Effector memory CD4-positive, alpha-beta T cell (primary cell): ENCODE measurements at places on chromosomes 5 and 9.

GRCh38 chr5:147446523-147446922 is 63.3 kb downstream of the DPYSL3 start:
- no peak for DNase-seq
- H3K4me3 ChIP-seq, result no peak overlapping the region
- peaks cover 5% of the 10 kb centered on the region for H3K27me3 ChIP-seq
- H3K36me3 ChIP-seq, result no peaks in the 10 kb centered on the region
- no peaks in the 10 kb centered on the region for H3K4me1 ChIP-seq
- no peak overlapping the region for H3K27ac ChIP-seq

DNA sequence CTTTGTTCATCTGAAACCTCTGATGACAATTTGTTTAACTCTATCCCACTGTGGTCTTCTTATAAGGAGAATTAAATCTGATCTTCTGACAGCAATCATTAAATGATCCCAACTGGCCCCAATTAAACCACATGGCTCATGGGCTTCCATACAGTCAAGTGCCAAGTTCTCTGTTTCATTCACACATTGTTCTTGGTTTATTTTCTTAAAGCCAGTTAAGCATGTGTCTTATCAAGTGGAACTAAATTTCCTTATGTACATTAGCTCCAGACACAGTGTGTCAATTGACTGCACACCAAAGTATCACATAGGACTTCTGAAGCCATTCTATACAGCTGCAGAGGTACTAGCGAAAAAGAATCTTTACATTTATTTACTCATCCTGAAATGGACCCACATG is 51.2 kb downstream of the MEF2C start:
- H3K4me3 ChIP-seq, result no peak overlapping the region
- no peaks in the 10 kb centered on the region for H3K27me3 ChIP-seq
- H3K4me1 ChIP-seq, result no peaks in the 10 kb centered on the region
- no peaks in the 10 kb centered on the region for H3K36me3 ChIP-seq
- no peak for DNase-seq

DNA sequence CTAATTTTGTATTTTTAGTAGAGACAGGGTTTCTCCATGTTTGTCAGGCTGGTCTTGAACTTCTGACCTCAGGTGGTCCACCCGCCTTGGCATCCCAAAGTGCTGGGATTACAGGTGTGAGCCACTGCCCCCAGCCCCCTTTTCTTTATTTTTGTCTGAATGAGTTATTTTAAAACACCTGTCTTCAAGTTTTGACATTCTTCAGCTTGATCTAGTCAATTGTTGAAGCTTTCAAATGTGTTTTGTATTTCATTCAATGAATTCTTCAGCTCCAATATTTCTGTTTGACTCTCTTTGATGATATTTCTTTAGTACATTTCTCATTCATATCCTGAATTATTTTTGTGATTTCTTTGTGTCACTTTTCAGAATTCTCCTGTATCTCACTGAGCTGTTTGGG is 486.2 kb downstream of the DMAC1 start:
- no peak overlapping the region for H3K27ac ChIP-seq
- no peak for DNase-seq
- H3K4me1 ChIP-seq, result no peaks in the 10 kb centered on the region
- no peaks in the 10 kb centered on the region for H3K36me3 ChIP-seq
- no peak overlapping the region for H3K4me3 ChIP-seq

- no peaks in the 10 kb centered on the region for H3K4me1 ChIP-seq
- no peaks in the 10 kb centered on the region for H3K27me3 ChIP-seq
- H3K4me3 ChIP-seq, result no peak overlapping the region
- H3K36me3 ChIP-seq, result no peaks in the 10 kb centered on the region
- H3K27ac ChIP-seq, result no peak overlapping the region
Measured at GRCh38 chr5:169304175-169304574, 3.2 kb upstream of the SLIT3 start.

GRCh38 chr9:98999152-98999525 is 55.4 kb downstream of the COL15A1 start:
- H3K27me3 ChIP-seq, result no peaks in the 10 kb centered on the region
- no peak overlapping the region for H3K4me3 ChIP-seq
- no peak for DNase-seq
- no peaks in the 10 kb centered on the region for H3K36me3 ChIP-seq

DNA sequence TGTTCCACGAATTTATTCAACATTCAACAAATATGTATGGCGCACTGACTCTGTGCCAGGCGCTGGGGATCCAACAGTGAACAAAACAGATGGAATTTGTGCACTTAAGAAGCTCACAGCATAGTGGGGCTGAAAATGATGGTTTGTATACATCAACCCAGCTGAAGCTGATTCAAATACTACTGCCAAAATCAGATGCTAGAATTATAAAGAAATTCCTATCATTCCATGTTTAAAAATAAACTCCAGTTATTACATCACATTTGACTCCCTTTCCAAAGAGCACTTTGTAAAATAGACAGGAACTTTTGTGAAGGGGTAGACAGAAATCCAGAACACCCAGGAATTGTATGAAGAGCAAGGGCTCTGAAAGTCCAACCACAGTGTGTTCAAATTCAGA is 54.1 kb downstream of the ZNF608 start:
- no peak for DNase-seq
- no peaks in the 10 kb centered on the region for H3K36me3 ChIP-seq
- no peak overlapping the region for H3K27ac ChIP-seq
- H3K4me3 ChIP-seq, result no peak overlapping the region
- no peaks in the 10 kb centered on the region for H3K27me3 ChIP-seq

DNA sequence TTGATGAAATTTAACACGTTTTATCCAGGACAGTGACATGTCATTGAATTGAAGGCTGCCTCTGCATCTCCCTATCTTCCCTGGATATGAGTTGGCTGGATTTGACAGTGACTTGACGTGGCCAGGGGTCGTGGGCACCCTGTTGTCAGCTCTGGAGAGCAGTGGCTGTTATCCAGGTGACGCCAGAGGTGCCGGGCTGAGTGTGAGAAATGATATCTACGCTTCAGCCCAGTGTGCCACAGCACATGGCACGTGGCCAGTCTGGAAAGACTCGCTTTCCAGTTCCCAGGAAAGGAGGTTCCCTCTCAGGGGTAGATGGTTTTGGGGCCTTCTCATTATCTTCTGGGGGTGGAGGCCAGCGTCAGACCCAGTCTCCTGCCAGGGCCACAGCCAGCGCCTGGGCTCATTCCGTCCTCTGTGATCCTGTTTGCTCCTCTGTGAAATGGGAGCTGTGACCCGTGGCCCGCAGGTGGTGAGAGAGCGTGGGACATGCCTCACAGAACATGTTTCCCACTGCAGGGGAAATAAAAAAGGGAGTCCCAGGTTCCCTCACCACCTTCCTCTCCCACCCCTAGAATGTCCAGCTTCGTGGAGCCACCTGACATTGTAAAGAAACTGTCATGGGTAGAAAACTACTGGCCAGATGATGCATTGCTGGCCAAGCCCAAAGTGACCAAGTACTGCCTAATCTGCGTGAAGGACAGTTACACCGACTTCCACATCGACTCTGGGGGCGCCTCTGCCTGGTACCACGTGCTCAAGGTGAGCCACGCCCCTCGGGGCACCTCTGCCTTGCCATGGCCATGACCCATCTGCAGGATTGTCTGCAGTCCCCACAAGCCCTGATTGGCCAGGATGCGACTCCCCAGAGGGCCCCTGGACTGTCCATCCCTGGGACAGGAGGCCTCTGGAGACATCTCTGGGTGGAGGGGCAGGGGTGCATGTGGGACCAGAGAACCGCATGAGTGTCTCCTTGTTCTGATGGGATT is 76.5 kb downstream of the PHF2 start:
- no peak for DNase-seq
- no peak overlapping the region for H3K27ac ChIP-seq
- no peaks in the 10 kb centered on the region for H3K4me1 ChIP-seq
- peaks cover 33% of the 10 kb centered on the region for H3K36me3 ChIP-seq
- H3K27me3 ChIP-seq, result no peaks in the 10 kb centered on the region
